ENCODE measurements at places on chromosomes 12 and 14.

DNA sequence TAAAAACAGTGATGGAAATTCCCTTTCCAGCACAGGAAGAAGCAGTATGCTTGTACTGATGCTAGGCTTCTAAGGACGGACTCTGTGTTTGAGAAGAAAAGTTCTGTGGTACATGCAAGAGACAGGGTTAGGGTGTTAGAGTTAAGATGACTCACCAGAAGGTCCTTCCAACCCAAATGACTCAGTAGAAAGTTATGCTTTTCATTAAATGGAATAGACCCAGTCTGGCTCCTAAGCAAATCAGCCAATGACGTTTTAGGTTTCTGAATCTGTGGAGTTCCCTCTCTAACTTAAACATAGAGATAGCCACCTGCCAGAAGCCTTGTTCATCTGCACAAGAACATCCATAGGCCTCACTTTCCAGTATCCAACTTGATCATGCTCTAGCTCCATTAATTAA lies 5.7 kb downstream of the PTHLH start:
- DNase-seq, result no peak

DNA sequence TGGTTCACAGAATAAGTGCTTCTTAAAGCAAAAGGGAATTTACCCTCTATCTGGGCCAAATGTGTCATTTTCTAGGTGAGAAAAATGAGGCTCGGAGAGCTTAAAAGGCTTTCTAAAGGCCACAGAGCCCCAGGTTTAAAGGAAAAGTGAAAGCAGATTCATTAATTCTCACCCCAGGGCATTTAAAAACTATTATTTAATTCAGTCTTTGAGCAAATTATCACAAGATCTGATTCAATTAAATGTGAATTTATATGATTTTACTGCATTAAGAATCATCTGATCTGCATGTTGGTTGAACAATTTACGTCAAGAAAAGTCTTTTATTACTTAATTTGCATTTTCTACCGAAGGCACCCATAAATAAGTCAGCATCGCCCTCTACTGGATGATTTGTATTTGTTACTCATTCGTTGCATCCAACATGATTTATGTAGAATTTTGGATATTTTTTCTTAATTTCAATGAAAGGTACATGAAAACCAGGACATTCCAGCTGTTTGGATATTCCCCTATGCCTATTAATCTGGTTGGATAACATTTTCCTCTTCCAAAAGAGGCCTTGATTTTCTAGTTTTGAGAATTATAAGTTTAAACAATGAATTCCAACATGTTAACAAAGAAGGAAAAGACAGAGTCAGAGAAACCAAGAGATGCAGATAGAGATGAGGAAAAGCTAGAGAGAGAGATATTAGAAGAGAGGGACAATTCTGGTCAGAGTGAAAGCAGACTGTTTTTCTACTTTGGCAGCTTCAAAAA lies 19.1 kb upstream of the DHRS7 start:
- no peak for DNase-seq

GRCh38 chr12:26198742-26199141 lies 3.4 kb downstream of the SSPN start:
- DNase-seq, result no peak

DNA sequence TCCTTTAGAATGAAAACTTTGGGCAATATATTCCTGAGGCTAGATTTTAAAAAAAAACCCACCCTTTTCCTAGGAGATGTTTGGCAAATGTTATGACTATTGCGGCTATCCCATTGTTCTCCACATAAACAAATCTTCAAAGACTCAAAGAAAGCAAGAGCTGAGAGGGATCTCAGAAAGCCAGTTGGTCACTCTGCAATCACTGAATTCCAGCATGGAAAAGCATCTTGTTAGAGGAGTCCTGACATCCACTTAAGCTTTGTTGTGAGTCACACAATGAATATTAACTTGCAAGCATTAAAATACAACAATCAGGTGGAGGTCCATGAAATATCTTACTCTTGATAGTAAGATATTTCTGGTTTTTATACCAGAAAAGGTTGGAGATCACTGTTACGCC lies 11.0 kb upstream of the PTPRB start:
- DNase-seq, result no peak

GRCh38 chr14:23056956-23057756 lies at the start of gene CDH24:
Gene CDH24, minus strand, starts transcription at chr14:23057520. Its CDS starts 1,787 bp downstream, at chr14:23055733.
- DNase-seq, result peak; percentile 86

GRCh38 chr14:92988786-92989755 lies 66.1 kb downstream of the CHGA start:
- DNase-seq, result no peak

GRCh38 chr12:19916196-19916753 lies 452.1 kb upstream of the PDE3A start:
- DNase-seq, result no peak

DNA sequence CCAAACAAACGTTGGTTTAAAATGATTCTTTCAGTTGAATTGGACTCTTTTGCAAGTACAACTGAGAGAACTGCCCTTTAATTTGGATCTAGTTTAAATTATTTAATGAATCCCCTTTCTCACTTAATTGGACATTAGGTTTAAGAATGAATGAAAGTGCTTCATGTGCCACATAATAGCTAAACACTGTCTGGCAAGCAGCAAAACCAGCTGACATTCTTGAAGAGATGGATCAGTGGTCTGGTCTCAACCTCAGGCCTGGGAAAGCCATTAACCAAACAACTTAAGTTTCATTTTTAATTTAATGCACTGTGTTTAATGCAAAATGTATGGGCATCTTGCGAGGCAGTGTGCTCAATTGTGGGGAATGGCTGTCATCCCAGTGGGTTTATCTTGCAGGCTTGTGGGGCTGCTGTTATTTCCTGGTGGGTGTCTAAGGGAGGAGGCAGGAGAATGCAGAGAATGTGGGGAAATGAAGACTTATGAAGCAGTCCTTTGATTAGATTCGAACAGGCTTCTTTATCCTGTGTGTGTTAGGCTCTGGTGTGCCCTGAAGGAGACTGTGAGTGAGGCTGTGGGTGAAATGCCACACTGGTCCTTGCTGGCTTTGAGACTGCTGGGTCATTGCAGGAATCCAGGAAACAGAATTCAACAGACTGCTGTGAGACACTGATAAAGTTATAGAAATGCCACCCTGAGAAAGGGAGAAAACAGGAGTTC lies 144.1 kb upstream of the PELI2 start:
- DNase-seq, result no peak

DNA sequence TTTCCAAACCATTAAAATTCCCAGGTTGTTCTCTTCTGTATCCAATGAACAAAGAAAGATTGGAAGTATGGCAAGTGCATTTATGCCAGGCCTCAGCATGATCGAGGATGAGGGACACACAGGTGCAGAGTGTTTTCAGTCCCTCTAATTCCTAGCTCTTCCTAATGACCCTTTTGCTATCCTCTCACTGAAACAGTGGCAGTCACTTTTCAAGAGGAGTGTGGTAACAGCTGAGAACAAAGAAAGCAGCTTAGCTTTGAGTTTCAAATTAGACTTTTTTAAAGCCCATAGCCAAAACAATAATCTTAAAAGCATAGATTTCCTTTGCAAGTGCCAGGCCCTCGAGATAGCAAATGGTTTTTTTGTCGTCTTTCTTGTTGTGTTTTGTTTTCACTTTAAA lies 110.8 kb downstream of the KCNH5 start:
- no peak for DNase-seq

DNA sequence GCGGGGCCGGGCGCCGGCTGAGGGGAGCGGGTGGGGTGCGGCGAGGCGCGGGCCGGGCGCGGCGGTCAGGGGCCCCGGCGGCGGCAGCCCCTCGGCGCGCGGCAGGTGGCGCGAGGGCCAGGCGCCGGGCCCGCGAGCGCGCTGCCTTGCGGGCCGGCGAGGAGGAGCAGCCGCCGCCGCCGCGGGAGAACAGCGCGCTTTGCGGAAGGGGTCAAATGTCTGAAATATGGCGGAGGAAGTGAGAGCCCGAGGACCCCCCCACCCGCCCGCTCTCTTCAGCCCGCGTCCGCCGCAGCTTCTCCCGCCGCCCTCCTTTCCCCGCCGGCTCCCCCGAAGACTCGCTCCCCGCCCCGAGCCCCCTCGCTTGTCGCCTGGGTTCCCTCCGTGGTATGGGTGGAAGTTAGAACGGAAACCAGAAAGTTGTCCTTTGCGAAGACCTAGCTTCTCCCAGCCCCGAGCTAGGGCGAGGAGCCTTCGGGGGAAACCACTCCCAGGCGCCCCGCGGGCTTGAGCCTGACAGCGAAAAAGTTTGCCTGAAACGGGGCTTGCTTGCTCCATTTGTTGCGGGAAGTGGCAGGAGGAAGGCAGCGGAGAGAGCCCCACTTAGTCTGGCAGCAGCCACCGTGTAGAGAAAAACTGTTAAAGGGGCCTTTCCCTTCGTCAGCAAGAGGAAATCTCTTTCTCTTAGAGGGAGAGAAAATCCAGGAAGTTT lies 551 bp downstream of the RAP1B start:
- peak; percentile 55 for DNase-seq

DNA sequence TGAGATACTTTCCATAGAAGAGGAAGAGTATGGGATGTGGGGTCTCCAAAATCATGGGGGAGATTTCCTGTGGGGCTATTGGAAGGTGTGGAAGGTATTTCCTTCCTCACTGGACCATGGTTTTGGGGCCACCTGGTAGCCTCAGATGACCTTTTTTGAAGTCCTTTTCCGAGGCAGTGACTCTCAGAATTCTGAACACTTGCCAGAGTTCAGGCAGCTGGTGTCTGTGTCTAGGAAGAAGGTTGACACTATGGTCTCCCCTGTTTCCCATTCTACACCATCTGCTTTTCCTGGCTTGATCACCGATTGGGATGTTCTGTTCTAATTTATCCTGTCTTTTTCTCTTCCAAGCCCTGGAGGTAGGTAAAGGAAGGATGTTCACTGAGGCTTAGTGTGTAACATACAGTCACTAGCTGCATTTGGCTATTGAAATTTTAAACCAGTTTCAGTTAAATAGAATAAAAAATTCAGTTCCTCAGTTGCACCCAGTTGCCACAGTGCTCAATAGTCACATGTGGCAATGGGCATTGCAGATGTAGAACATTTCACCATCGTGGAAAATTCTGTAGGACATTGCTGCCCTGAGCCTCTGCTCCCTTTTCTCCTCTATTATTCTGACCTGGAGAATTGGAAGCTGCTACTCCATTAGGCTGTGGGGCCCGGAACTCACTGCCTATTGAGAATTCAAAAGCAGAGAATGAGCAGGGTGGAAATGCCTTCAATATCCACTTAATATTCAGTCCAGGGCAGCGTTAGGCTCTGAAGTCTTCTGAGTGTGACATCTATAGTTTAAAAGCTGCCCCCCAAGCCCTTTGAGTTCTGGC lies 11.0 kb upstream of the PLEKHG3 start:
- no peak for DNase-seq

DNA sequence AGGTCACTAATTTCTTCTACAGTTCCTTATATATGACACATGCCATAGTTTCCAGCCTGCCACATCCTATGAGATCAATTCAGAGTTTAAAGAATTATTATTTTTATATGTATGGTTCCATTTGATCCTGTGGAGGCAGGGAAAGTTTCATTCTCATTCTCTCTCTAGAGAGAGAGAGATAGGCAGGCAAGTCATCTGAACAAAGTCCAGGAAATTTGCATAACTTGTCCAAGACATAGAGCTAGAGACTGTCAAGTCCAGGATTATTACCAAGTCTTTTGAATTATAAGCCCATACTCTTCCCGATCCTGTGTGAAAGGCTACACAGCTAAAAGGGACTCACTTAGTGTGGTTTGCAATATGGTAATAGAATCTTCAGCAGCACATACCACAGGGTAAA lies 215.3 kb downstream of the SSPN start:
- DNase-seq, result no peak

DNA sequence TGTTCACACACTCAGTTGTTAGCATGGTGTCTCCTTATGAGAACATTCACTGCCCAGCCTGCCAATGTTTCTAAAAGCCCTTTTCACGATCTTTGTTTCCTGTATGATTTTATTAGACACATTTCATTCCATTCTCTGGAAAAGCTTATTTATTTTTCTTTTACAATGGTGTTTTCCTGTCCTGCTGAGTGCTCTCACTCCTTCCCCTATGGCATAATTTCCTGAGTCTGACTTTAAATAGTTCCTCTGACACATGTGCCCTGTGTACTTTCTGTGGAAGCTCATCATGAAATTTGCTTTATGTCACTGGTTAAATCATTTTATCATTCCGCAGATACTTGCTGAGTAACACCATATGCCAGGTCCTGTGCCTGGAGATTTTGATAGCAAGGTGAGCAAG lies 612.0 kb downstream of the FLRT2 start:
- no peak for DNase-seq

DNA sequence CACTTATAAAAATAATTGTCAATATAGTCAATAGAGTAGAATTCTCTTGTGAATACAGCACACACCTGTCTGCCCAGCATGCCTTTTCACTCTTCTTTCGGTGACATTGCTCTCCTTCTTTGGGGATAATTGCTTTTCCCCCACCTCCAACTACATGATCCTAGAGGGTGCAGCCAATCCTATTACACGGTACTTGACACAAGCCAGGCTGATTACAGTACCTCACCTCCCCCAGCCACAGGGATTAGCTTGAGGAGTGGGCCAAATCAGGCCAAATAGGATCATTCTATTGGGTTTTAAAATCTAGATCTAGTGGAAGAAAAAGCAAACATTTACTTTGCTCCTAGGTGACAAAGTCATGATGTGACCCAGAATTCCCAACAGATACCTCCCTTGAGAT lies 16.8 kb upstream of the NFYB start:
- no peak for DNase-seq

DNA sequence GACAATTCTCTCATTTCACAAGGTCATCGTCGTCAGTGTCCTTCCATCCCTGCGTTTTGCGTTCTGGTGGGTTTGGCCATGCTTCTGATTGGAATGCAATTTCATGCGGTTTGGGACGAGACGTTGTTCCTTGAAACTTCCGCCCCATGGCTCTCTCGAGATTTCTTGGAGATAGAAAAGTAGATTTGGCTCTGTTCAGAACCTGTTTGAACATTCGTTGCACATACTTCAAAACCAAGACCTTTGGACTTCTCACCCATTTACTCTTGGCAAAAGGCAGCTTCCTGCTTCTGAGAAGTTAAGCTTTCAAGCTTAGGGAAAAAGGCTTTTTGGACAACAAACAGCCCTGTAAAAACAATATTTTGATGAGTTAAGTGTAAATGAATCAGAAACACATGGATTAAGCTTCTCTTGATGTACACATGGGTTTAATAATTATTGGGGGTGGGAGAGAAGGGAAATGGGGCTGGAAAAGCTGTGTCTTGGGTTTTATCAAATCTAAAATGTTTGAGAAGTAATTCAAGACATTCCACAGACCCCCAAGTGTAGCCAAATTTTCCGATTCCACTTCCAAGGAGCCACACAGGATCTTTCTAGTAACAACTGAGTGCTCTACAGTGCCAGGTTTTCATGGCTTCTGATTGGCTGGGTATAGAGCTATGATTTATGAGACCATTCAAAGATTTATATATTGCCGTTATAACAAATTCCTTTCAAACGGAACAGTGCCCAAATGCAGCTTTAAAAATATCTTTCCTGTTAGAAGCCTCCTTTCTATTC lies 467.2 kb downstream of the MED13L start:
- DNase-seq, result no peak

- no peak for DNase-seq
Observed at GRCh38 chr14:89378119-89378518, 38.9 kb downstream of the FOXN3 start.

- DNase-seq, result peak; percentile 98
Observed at GRCh38 chr14:24146453-24146977, at the start of gene PSME2. Gene PSME2, minus strand, starts transcription at chr14:24146610. Its CDS starts 29 bp downstream, at chr14:24146581.
